ENCODE measurements at places on chromosomes 12 and 14.
A peak's percentile ranks its signal among the peaks of the same experiment; 100 is the strongest.

DNA sequence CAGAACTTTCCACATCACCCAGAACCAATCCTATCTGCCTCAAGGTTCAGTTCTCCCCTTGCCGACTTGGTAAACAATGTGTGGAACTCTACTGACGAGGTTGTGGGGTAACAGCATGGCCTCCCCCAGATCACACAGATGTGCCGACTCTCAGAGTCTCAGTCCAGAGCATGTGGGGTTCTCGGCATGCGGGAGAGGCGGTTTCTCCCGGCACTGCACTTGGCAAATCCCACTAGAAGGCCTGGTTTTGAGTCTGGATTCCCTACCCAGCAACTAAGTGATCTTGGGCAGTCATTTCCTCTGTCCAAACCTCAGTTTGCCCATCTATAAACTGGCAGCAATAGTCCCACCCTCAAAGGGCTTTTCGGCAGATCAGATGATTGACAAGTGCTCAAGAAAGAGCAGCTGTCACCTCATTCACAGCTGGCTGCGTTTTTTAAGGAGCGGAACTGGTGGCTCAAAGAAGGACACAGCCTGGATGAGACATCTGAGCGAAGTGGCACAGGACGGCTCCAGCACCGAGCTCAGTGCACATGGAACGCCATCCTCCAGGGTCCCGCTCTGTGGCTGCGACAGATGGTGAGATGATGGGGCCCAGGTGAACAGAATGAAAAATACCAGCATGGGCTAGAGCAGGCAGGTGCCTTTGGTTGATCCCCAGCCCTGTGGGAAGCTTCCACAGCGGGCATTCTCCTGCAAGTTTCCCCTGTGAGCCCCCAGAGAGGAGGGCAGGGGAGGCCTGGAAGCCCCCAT lies 7.3 kb downstream of the TESC start:
- DNase-seq, result no peak

DNA sequence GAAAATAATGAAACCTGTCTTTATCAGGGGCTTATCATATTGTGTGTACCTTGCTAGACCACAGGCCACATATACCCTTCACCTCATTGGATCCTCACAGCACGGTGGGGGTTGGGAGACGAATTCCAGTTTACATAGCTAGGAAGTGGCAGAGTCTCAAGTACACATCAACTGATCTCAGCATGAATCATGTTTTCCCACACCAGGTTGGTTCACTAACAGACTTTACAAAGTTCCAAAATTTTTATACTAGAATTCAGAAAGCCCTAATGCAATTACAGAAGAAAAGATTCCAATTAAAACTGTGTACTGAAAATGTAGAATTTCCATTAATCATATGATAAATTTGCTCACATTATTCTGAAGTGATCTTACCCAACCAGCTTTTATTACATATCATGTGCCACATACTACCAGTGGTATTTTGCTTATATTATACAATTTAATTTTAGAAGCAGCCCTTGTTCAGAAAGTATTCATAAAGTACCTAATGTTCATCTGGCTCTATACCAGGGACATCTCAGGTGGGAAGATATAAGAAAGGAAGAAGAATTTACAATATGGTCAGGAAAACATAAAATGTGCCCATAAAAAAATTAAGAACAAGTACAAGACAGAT lies 196.2 kb downstream of the ITPR2 start:
- no peak for DNase-seq

GRCh38 chr14:35998303-35998702 lies 172.2 kb downstream of the BRMS1L start:
- DNase-seq, result no peak

DNA sequence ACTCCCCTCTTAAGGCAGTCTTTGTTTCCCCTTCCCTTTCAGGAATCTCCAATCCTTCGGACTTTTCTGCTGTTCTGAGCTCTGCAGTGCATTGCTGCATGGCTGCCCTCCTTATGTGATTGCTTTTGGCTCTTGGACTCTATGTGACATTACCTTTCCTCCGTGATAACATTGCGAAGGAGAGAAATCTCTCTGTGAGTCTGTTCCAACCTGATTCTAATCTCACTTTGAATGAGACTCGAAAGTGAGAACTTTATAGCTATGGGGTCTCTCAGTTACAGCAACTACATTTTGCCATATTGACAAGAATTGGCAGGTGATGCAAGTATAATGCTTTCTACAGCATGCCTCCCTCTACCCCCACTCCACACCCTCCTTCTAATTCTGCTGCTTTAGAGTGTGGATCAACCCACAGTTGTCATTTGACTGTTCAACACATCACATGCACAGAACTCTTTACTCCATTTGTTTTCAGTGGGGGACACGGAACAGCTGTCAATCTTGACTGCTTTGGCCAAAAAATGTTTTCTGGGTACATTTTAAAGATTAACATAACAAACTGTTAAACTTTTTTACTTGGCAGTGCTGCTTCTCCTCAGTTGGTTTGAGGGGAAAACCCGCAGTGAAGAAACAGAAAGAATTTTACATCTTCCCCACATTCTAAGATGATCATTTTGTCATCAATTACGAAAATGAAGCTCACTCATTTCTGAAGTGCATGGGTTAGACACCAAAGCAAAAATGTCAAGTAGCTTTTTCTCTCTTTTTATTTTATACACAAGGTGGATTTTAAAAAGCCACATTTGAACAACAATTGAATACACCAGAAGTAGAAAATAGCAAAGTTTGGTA lies 125.5 kb upstream of the RMST start:
- no peak for DNase-seq

DNA sequence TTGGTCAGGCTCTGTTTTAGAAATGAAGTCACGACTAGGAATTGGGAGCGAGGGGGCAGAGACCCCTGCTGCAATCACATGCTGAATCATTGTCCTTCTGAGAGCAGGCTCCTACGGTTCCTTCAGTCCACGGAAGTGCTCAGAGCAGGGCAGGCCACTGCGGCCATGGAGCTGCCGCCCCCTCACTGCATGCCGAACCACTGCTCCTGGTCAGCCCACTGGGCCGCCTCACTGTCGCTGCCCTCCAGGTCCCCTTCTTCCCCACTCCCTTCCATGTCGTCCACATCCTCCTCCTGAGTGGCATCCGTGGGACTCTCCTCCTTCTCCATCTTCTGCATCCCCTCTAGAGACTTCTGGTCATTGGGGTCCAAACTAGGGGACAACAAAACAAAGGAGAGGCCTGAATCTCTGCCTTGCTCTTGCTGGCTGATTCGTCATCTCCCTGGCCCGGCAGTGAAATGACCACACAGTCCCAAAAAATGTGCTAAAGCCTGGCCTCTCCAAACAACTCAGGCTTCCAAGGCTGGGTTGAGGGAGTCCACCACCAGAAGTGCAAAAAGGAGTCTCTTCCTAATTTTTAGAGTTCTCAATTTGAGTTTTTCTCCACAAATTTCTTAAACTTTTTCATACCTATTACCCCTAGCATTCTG lies 29.4 kb downstream of the ANAPC7 start:
- DNase-seq, result no peak

GRCh38 chr14:91891721-91892220 lies 24.4 kb upstream of the TC2N start:
- no peak for DNase-seq

- DNase-seq, result peak; percentile 57
These were observed 33.8 kb downstream of the FBRSL1 start for GRCh38 chr12:132523576-132524331.

- no peak for DNase-seq
These were observed 57.6 kb downstream of the EMP1 start for GRCh38 chr12:13253966-13254760.

GRCh38 chr12:94100211-94100627 lies 48.2 kb upstream of the PLXNC1 start:
- no peak for DNase-seq

DNA sequence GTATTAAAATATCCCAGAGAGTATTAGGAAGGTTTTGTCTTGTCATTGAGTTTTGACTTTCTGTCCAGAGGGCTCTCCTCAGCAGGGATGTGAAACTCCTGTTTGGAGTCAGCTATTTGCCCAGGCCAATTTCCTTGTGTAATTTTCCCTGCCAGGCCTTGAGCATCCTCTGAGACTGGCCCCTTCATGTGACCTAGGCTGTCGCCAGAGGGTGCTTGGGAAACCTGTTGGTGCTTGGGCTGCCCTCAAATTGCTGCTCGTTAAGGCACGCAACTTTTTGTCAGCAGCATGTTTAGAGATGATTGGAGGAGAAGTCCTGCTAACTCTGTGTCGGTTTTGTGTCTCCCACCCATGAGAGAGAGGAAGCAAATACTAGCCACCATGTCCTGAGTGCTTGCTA lies 39.1 kb downstream of the IQSEC3 start:
- no peak for DNase-seq

DNA sequence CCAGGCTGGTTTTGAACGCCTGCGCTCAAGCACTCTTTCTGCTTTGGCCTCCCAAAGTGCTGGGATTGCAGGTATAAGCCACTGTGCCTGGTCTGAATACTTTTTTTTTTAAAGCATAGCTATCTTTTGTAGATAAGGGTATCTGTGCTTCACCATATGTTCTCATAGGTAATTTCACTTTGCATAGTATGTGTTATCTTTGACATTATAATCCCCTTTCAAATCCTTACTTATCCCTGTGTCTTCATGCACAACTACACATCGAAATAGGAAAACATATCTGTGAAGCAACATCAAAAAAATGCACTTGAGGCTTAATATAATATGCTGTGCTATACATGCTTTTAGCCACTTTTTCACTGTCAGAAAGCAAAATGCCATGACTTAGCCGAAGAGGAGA lies 94.1 kb downstream of the SLC35F4 start:
- no peak for DNase-seq

DNA sequence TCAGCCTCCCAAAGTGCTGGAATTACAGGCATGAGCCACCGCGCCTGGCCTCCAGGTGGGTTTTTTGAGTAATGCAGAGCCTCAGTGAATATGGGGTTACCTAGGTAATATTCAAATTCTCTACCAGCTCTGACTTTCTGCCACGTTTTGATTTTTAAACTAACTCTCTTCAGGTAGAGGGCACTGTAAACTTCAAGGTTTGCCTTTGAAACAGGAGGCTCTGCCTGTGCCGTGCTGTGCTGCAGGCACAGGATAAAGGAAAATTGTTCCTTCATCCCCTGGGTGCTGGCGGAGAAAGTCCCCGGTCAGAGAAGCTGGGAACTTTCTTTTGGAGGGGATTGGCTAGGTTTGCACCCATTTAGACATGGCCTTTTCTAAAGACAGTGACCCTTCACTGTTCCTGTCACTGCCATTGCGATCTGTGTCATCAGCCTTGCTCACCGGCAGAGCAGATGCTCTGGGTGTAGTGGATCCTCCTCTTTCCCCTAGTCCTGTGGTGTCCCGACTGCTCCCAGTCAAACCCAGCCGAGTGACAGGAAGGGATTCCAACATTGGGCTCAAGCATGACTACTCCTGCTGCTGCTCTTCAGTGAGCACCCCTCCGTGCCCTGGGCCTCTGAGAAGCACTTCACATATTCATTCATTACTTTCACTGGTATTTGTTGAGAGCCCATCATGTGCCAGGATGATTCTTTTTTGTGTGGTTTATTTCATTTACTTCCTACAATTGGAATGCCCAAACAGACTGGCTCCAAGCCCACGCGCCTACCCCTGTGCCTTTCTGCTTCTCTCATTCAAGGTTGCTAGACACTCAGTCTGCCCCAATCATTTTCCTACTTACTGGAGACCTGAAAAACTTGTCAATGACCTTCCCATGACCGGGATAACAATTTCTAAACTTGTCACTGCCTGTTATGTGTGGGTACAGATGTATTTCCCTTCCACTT lies 103.6 kb downstream of the TMEM30B start:
- DNase-seq, result no peak

- no peak for DNase-seq
These were observed 13.7 kb upstream of the NTN4 start for GRCh38 chr12:95804291-95804690.

GRCh38 chr14:100822532-100823296 lies 3.2 kb upstream of the MEG3 start:
- no peak for DNase-seq

GRCh38 chr12:132835076-132836025 lies 6.7 kb upstream of the GOLGA3 start:
- DNase-seq, result no peak

GRCh38 chr14:36863271-36863670 lies 201.6 kb downstream of the PAX9 start:
- DNase-seq, result no peak

- DNase-seq, result no peak
These were observed 33.9 kb downstream of the TMEM19 start for GRCh38 chr12:71719647-71720370.

- no peak for DNase-seq
These were observed 75.2 kb upstream of the RASSF8 start for GRCh38 chr12:25883026-25883916.

DNA sequence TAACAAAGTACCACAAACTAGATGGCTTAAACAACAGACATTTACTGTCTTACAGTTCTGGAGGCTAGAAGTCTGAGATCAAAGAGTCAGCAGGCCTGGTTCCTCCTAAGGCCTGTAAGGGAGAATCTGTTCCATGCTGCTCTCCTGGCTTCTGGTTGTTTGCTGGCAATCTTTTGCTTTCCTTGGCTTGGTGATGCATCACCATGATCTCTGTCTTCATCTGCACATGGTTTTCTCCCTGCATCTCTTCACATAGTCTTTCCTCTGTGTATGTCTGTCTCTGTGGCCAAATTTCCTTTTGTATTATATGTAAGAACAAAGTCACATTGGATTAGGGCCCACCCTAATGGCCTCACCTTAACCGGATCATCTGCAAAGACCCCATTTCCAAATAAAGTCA lies 168.5 kb downstream of the CAPZA3 start:
- DNase-seq, result no peak

DNA sequence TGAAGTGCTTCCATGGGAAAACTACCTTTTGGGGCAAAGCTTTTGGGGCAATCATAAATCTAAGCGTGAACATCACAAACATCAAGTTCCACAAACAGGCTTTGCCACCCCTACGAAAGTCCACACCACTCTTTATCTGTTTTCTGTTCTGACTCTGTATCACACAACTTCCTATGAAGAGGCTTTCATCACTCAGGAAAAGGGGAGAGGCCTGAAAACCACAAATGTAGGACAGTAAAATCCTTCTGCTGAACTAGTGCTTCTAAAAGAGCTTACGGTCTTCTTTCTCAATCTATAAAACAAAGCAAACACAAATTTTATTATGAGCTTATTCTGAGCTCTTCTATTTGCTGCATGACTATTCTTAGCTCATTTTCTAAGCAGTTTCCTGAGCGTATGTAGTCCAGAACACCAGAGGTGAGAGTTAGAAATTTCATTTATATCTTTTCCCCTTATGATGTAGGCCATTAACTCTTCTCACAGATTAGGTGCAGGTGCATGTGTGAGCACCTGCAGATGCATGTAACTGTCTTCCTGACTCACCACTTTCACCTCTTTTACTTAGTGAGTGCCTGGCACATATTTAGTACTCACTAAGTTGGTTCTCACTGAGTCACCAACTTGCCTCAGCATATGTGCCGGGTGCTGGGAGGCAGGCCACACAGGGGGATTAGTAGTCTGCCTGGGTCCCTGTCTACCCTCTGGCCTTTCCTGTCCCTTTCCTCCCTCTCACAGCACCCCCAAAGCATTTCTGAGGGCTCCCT lies 32.9 kb upstream of the SYCP3 start:
- DNase-seq, result no peak

- no peak for DNase-seq
These were observed 581.5 kb upstream of the TMEM132C start for GRCh38 chr12:127685491-127685890.
